ENCODE measurements at places on chromosomes 13 and 19. TPM values are rescaled to one million over a fixed set of nuclear protein-coding genes. Genes with fewer than 3 reads are reported as not detected.
A peak's percentile ranks its signal among the peaks of the same experiment; 100 is the strongest.

GRCh38 chr19:29326351-29326750 is 113.4 kb upstream of the UQCRFS1 start:
- no peak for DNase-seq

GRCh38 chr13:20714161-20714560 is 10.7 kb downstream of the IL17D start:
- DNase-seq = no peak

DNA sequence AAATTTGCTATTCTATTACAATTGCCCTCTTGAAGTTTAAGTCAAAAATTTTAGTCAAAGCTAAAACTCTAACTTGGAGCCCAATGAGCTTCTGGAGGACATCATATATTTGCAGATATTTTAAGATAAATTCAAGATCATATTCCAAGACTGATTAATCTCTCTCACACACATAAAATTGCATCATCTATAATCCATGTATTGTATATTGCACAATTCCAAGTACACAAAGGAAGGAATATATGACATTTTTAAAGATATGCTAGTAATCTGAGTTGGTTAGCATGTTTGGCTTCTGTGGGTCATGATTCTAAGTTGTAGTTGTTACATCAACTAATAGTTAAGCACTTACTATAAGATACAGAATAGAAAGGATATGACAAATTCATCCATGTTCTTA is 53.3 kb downstream of the KCNRG start:
- DNase-seq = no peak

GRCh38 chr13:110910013-110910890 is 4.6 kb downstream of the ANKRD10 start:
- no peak for DNase-seq

DNA sequence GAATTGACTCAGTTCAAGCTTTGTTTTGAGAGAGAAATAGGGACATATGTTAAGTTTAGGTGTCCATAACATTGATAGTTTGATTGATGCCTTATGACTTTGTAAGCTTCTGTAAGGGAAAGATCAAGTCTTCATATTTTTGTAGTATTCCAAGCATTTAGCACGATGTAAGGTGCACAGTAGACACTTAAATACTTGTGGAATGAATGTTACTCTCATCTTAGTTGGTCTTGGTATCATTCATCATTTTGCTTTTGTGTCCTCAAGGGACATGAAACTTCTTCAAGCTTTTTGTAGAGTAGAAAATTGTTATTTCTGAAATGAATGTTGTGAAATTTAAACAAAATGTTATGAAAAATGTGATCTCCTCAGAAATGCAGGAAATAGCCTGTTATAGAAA is 10.1 kb downstream of the TDRD3 start:
- DNase-seq = no peak

GRCh38 chr19:21485926-21486325 is 19.5 kb upstream of the ZNF429 start:
- no peak for DNase-seq

DNA sequence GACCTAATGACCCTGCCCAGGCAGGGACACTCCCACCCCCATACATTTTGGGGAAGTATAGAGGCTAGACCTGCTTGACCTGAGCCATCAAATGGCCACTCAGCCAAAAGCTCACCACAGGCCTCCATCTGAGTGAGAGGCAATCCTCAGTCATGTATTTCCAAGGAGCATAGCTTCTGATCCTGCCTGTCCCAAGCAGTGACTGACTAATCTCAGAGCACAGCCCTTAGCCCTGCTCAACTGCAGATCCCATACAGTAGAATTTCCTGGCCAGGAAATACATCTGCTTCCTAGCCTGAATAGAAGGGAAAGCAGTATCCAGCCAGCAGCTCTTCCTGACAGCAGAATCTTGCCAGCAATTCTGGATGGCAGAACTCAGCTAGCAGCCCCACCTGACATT is 880.6 kb upstream of the GPC6 start:
- no peak for DNase-seq

GRCh38 chr19:917323-918151 is at the start of gene KISS1R:
Gene KISS1R, plus strand, starts transcription at chr19:917333. Its CDS starts 170 bp downstream, at chr19:917503.
- DNase-seq = no peak

- peak; percentile 76 for DNase-seq
These were observed at the start of gene DCUN1D2 for GRCh38 chr13:113490496-113491417. Gene DCUN1D2, minus strand, starts transcription at chr13:113490711. Its CDS starts 42 bp downstream, at chr13:113490669.

DNA sequence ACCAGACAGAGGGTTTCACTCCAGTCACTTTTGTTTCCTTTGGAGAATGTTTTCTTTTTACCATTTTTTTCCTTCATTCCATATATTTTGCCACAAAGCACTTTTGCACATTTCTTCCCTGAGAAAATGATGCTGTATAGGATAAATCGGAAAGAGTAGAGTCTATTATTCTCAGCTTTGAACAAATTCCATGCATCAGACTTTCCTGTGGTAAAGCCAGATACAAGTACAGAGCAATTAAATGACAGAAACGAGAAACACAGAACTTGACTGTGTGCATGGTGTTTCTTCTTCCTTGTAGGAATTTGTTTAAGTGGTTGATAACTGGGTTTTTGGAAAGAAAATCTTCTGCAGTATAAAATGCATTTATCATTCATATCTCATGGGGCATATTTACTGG is 107.4 kb upstream of the CSNK1A1L start:
- DNase-seq = no peak

GRCh38 chr13:77891486-77891885 is 27.1 kb downstream of the EDNRB start:
- no peak for DNase-seq

Gene CATSPERD
- not detected for polyA plus RNA-seq

Gene FFAR1
- 0.87 TPM for polyA plus RNA-seq

Gene PRODH2
- polyA plus RNA-seq = 60.6 TPM

Gene ZNF665
- 12.9 TPM for polyA plus RNA-seq

Gene CYP4F2
- 0.42 TPM for polyA plus RNA-seq

Gene KANK3
- polyA plus RNA-seq = 8.1 TPM

Gene ZNF773
- 13.3 TPM for polyA plus RNA-seq

Gene ZNF835
- polyA plus RNA-seq = 4.9 TPM

Measured in left renal cortex interstitium (tissue), 4 donors.